ENCODE measurements at places on chromosomes 3 and 15.

DNA sequence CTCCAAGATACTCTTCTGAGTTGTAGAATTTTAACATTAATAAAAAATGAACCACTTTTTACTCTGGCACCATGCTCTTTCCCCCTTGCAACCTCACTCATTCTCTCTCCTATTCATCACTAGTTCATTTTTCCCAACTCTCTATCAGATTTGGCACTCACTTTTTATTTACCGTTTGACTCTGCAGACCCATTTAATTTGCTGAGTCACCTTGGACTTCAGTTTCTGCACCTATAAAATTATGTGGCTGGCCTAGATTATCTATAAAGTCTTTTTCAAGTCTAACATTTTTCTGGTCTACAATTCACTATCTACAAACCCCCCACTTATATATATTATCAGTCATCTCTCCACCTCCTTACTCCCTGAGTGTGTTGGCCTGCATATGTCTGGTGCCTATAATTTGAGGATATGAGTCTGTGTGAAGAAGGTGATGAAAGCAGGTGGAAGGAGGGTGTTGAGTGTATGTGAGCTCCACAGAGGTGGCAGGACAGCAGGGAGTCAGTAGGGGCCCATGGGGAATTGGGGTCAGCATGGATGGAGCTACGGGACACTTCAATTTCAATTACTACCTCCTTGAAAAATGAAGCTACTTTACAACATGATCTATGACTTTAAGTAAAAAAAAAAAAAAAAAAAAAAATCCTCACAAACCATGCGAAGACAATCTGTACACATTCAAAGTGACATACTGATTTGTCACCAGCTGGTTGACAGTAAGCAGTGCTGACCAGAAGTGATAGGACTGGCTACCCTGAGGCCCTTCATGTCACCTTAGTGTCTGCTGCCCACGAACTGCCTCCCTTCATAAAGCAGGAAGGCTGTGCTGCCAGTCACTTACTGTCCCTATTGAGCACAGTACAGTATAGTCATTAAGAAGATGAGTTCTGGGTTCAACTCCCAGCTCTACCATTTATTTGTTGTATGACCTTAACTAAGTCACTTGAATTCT lies 334.2 kb upstream of the IL12A start:
- DNase-seq: no peak

DNA sequence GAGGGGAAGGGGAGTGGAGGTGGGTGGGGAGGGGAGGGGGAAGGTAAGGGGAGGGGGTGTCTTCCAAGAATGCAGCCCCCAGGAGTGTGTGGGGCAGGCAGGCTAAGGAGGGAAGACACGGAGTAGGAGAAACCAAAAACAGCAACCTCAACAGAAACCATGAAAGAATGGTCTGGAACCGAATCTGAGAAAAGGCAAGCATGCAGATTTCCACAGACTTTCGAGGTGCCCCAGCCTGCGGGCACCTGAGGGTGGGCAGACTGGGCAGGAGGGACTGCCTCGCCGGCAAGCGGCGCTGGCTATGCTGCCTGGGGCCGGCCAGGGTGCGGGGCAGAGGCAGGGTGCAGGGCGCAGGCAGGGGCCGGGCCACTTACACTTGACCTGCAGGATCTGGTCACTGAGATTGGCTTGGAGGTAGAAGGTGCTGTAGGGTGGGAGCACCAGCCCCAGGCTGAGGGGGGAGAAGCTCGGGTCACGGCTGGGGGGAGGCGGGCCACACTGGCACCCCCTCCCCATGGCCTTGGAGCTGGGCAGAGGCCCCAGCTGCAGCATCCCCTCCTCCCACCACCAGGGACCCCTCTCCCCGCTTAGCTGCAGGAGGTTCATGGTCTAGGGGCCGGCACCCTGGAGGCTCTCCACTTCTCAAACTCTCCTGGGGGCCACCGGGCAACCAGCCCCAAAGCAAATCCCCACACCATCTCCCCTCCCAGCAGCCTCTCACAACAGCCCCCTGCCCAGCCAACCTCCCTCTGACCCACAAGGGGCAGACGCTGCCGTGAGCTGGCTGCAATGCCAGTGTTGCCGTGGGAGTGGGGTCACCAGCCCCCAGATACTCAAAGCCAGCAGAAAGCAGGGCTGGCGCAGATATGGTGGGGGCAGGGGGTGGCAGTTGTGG lies 15.3 kb upstream of the TMEM115 start:
- DNase-seq: no peak

DNA sequence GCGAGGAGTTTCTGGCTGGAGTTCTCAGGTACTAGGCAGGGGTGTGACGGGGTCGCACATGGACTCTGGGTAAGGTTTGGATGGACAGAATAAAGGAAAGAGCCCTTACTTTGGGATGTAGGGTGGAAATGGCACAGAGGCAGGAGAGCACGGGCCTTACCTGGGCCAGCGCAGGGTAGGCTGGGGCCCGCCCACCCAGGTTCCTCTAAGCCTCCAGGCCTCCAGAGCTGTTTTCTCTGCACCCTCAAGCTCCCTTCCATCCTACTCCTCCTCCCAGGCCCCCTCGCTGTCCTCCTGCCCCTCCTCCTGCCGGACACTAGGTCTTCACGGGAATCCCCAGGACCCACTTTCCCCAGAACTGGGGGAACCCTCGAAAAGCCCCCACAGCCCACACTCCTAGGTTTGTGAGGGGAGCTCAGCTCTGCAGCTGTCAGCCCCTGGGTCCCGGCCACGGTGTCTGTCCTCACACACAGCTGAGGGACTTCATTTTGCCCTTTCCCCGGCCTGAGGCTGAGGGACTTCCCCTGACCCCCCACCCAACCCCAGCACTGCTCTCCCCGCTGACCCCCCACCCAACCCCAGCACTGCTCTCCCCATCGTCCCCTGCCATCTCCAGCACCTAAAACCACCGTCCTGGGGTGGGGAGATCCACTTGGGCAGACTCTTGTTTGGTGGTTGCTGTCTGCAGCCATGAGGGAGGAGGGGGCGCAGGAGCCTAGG lies 53.0 kb upstream of the PCSK6 start:
- no peak for DNase-seq

- no peak for DNase-seq
Observed at GRCh38 chr3:178672275-178672674, 136.0 kb downstream of the KCNMB2 start.

DNA sequence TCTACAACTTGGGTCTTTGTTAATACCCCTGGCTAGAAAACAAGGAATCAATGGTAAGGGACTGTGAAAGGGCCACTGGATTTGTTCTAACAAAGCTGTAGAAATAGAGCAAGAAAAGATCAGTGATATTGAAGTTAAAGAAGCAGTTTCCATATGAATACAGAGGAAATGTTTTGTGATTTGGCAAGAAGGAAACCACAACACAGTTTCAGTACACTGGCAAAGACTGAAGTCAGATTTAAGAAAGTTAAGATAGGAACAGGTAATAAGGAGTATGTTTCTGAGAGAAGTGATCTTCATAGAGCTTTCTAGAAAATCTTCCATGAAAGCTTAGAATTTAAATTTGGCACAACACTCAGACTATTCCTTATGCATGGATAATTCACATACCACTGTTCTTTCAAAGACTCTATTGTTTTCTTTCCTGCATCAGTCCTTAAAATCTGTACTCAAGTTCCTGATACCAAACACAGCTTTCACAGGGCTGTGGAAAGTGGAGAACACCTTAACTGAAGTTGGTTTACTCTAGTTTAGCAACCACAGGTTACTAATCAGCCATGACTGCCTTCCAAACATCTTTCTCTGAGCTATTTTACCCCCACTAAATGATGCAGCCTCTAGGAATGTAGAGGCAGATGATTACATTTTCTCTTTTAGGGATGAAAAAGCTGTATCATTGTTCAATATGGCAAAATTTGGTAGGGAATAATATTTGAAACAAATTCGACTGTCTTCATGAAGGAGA lies 32.4 kb upstream of the ALCAM start:
- DNase-seq: no peak

DNA sequence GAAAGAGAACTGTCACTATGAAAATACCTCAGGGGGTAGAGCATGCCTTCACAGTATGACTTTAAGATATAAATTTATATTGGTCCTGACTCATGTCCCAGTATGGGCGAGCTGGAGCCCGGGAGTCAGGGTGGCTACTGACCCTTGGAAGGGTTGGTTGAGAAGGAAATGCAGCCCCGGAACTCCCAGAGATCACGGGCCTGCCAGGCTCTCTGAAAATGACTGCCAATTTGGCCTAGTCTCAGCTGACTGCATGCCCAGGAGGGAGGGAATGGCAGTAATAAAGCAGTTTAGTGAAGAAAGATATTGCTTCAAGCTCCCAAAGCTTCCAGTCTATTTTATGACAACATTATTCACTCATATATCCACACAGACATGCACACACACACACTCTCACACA lies 299.0 kb downstream of the NR2F2 start:
- DNase-seq: no peak

- DNase-seq: no peak
Observed at GRCh38 chr15:70199124-70199482, 101.4 kb upstream of the TLE3 start.

DNA sequence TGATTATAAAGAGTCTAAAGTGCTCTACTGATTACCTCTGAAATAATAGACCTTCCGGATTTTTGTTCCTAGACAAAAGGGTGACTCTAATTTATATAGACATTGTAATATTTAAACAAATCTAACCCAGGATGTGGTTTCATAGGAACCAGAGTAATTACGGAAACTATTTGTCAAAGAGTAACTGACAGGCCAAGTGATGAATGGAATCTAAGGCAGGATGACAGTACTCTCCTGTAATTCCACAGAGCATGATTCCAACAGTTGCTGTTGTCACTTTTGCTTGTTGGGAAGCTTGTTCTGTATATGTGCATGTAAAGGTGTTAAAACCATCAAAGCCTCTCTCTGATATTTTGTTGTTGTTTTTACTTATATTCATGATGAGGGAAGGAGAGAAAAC lies 1141.0 kb downstream of the IGSF11 start:
- no peak for DNase-seq

DNA sequence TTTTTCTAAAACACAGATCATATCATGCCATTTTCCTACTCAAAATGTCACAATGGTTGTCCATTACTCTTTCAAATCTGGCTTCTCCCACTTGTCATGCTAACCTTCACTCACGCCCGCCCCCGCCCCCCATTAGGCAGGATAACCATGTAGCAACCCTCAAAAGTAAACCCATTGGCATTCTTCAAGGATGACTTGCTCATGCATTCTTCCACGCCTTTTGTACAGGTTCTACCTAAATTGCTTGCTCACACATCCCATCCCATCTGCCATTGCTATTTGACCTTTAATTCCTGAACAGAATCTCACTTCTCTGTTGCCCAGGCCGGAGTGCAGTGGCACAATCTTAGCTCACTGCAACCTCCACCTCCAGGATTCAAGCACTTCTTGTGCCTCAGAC lies 389.3 kb downstream of the MCTP2 start:
- no peak for DNase-seq

GRCh38 chr3:116445990-116446389 lies 703 bp upstream of the LSAMP start:
- DNase-seq: no peak

DNA sequence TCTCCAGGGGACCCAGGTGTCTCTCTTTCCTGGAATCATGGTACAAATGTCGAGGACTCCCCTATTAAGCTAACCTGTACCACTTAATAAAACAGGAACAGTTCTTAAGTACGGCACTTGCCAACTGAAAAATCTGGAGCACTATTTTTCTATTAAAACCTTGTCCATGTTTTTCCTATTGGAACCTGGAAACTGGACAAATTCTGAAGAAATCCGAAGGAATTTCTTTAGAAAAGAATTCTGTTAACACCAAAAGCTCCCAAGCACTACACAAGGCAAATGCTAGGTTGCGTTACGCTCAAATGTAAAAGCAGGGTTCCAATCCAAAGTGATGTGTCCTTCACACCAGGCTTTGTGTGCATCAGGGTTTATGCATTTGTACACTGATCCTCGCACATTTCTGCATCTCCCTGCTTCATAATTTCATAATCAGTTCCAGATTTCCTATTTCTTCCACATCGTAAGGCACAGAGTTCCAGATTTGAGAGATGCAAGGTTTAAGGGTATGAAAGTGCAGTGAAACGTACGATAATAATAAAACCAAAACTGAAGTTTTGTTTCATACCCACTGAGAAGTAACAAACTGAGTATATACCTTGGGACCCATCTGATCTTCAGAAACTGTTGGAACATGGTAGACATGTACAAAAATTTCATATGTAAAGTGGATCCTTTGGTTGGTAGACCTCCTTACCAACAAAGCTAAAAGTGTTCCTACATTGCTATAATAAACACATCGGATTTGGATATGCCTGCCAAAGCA lies 132.1 kb upstream of the WNT5A start:
- DNase-seq: no peak

DNA sequence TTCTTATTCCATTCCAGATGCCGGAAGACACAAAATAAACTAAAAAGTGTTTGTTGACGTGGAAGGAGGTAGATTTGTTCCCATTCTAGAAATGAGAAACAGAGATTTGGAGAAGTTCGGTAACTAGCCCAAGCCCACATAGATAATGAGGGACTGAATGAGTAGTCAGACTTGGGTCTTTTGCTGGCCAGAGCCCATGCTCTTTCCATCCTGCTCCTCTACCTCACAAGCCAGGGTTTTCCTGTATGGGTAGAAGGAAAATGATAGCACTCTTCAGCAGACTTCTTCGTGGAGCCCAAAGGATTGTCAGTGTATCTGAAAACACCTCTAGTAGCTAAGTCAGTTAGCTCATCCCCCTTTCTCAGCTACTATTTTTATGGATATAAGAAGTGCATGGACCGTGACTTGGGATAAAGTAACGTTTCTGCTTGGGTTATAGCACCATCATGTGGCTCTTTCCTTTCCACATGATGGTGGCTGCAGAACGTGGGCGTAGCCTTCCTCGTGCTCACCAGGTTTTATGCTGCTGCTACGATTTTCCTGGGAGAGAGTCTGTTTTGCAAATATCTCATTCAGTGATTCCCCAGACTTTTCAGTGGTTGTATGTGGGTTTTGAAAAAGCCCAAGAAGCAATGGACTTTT lies 84.6 kb downstream of the DGKG start:
- no peak for DNase-seq

GRCh38 chr3:114903213-114903612 lies 243.9 kb downstream of the ZBTB20 start:
- no peak for DNase-seq

DNA sequence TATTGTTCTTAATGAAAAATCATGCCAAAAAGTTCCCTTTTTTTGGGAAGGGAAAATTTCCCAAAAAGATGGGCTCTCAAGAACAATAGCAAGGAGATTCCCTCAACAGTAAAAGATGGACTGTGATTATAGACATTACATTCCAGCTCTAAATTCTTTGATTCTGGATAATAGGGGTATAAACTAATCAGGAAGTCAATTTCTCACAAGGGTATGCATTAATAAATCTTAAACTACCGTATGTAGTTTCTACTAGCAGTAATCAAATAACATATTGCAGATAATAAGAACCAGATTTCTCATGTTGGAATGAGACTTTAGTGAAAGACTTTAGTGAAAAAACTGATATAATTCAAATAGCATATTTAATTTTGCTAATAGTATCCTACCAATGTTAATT lies 144.8 kb upstream of the PTPRG start:
- no peak for DNase-seq

GRCh38 chr15:78921517-78921916 lies 23.3 kb downstream of the CTSH start:
- no peak for DNase-seq

All from stimulated activated CD4-positive, alpha-beta T cell treated with anti-CD3 and anti-CD28 coated beads, TNF-alpha, amount 100 ng/mL, for 24 hours (primary cell).